Esophagus squamous epithelium (tissue), 5 donors: ENCODE measurements at places on chromosomes 6 and 20. TPM values are rescaled to one million over a fixed set of nuclear protein-coding genes. Genes with fewer than 3 reads are reported as not detected.

The MLN gene
- not detected for total RNA-seq

The FKBP1C gene
- total RNA-seq = 0.19 TPM

The TSHZ2 gene
- total RNA-seq = 14.1 TPM

DNA sequence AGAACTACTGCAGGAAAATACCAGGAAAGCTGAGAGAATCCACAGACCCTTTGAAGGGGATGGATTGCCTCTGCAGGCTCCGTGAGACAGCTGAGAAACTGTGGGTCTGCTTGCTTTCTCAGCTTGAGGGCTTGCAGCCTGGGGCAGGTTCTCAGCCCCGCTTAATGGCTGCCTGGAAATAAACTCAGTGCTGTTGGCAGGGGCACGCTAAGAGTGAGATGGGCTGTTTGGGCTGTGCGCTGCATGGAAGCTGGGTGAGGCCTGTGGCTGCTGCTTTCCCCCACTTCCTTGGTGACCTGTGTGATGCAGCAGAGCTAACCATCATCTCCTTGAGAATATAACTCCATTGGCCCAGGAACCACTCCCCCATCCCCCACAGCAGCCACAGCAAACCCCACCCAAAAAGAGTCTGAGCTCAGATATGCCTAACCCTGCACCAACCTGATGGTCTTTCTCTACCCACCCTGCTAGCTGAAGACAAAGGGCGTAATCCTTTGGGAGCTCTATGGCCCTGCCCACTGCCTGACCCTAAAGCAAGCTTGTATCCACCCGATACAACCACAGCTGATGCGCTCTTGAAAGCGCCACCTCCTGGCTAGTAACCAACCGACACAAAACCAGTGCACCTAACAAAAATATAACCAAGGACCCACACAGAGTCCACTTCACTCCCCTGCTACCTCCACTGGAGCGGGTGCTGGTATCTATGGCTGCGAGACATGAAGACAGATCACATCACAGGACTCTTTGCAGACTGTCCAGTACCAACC, 800.6 kb upstream of the MAP3K7 start:
- H3K27ac ChIP-seq = no peak overlapping the region
- no peak overlapping the region for H3K4me3 ChIP-seq
- H3K27me3 ChIP-seq = no peaks in the 10 kb centered on the region

DNA sequence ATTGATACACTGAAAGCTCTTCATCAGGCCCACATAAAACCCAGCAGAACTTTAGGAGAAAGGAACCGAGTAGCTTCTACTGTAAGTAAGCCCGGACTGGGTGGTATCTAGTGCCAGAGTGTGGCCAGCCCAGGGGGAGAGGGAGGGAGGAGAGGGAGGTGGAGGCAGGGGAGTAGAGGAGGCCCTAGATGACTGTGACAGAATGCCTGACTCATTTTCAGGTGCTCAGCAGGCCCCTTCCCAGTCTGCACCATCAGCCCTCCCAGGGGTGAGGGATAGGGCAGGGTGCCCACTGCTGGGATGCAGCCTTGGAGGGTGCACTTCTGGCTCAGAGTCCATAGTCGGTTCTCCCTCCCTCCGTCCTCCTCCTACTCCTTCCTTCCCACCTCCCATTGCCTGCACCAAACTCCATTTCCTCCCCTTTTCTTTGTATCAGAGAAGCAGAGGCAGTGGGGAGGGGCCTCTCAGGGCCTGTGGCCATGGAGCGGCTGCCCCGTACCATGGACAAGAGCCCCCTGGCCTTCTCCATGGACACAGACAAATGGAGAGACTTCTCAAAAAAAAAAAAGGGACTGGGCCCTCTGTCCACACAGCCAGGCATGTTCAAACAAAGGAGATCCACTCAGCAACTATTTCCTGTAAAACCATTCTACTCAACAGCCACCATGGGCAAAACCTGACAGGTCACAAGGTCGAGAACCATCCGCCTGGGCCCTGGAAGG, 184.9 kb upstream of the SNX9 start:
- H3K27me3 ChIP-seq = no peaks in the 10 kb centered on the region
- no peak overlapping the region for H3K27ac ChIP-seq
- no peaks in the 10 kb centered on the region for H3K36me3 ChIP-seq
- peaks cover 23% of the 10 kb centered on the region for H3K4me1 ChIP-seq

DNA sequence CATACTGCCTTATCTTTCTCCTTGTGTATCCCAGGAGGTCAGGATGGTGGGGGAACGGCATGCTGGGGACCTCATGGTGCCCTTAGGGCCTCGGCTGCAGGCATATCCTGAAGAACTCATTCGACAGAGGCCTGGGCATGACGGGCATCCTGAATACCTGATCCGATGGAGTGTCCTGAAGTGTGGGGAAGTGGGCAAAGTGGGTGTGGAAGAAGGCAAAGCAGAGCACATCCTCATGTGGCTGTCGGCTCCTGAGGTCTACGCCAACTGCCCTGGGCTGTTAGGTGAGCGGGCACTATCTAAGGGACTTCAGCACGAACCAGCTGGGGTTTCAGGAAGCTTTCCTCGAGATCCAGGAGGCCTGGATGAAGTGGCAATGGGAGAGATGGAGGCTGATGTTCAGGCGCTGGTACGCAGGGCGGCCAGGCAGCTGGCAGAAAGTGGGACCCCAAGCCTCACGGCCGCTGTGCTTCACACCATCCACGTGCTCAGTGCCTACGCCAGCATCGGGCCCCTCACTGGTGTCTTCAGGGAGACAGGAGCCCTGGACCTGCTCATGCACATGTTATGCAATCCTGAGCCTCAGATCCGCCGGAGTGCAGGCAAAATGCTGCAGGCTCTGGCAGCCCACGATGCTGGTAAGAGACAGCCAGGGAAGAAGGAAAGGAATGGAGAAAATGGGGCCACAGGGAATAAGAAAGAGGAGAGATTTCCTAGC, 2.4 kb downstream of the CUL9 start:
- no peak for DNase-seq
- no peak overlapping the region for H3K4me3 ChIP-seq
- H3K4me1 ChIP-seq = peaks cover 7% of the 10 kb centered on the region
- peaks cover 67% of the 10 kb centered on the region for H3K36me3 ChIP-seq
- no peaks in the 10 kb centered on the region for H3K27me3 ChIP-seq
- H3K27ac ChIP-seq = no peak overlapping the region

DNA sequence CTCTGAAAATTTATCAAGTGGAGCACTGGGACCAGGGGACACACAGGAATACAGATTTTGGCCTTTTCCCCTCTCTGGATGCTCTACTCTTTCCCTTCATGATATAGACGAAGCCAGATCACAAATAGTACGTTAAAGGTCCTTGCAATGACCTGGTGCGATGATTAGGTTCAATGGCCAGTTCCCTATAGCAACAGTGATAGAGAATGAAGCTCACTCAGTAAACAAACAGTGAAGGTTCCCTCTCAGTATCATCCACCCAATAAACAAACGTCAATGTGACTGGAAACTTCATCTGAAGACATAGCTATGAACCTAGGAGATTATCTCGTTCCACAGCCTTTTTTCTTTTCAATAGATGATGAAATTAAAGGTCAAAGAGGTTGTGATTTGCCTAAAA, 596.2 kb downstream of the KIF16B start:
- no peak overlapping the region for H3K4me3 ChIP-seq
- no peaks in the 10 kb centered on the region for H3K27me3 ChIP-seq
- no peak for DNase-seq
- no peaks in the 10 kb centered on the region for H3K4me1 ChIP-seq
- H3K36me3 ChIP-seq = no peaks in the 10 kb centered on the region

DNA sequence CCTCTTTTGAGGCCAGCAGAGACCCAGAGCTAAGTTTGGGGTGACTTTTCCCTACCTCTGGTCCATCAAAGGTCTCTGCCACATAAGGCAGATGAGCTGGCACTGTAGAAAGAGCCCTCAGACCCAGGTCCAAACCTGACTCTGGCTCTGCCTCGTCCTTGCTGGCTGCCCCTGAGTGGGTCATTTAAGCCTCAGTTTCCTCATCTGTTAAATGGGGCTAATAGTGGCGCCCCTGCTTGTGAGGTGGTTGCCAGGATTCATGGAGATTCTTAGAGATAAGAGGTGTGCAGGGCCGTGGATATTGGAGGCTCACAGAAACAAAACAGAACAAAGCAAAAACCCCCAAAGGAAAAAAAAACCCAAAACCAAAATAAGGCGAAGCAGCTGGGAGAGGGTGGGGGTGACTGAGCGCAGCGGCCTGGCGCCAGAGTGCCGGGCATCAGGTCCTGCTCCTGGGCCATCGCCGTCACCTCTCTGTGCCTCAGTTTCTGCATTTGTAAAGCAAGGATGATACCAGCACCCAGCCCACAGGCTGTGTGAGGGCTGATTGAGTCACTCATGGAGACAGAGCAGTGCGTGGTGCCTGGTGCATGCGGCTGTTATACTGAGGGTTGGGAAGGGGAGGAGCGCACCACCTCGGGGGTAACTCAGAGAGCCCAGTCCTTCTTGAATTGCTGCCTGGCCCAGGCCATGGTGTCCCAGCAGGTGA, 133.8 kb upstream of the PTPN1 start:
- DNase-seq = no peak
- no peaks in the 10 kb centered on the region for H3K36me3 ChIP-seq
- no peak overlapping the region for H3K27ac ChIP-seq
- H3K4me3 ChIP-seq = no peak overlapping the region

DNA sequence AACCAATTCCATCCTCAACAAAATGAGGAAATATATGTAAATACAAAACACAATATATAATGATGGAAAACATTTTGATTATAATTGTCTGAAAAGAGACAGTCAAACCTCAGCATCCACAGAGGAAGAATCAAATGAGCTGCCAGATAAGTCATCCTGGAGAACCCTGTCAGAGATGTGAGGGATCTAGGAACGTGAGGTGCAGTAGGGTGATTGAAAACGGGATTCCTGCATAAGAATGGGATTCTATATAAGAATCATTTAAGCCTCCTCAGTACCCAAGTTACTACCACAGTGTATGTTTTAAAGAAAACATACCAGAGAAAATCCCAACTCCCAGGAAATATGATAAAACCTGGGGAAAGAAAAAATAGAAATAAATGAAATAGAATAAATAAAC, 690.5 kb downstream of the FRK start:
- H3K4me1 ChIP-seq = no peaks in the 10 kb centered on the region
- no peaks in the 10 kb centered on the region for H3K27me3 ChIP-seq
- H3K36me3 ChIP-seq = no peaks in the 10 kb centered on the region
- no peak for DNase-seq

DNA sequence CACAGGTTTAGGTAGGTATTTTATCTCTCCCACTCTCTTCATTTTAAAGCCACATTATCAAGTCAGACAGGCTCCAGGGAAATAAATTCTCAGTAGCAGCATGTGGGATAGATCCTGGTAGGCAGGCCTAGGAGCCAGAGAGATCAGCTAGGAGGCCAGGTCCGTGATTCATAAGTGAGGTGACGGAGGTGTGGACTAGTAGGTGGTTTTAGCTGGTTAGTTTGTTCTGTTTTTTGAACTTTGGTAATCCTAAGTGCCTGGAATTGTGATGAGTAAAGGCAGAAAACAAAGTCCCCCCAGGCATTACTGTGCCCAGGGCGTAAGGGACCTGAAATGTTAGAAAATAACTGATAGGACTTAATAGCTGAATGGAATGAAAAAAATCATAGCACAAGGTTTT, 53.6 kb upstream of the E2F3 start:
- H3K36me3 ChIP-seq = no peaks in the 10 kb centered on the region
- no peaks in the 10 kb centered on the region for H3K4me1 ChIP-seq
- H3K27me3 ChIP-seq = no peaks in the 10 kb centered on the region
- no peak overlapping the region for H3K27ac ChIP-seq
